ENCODE measurements at places on chromosomes 11 and 22. TPM values are rescaled to one million over a fixed set of nuclear protein-coding genes. Genes with fewer than 3 reads are reported as not detected.
A peak's percentile ranks its signal among the peaks of the same experiment; 100 is the strongest.

Gene CCND1
- 0.22 TPM for total RNA-seq

Gene MAJIN
- total RNA-seq, result 0.29 TPM

Gene RFPL2
- not detected for total RNA-seq

Gene CATSPER1
- not detected for total RNA-seq

Gene SGSM1
- total RNA-seq, result 0.17 TPM

Gene PRODH
- total RNA-seq, result 0.12 TPM

Gene OR8H2
- total RNA-seq, result not detected

DNA sequence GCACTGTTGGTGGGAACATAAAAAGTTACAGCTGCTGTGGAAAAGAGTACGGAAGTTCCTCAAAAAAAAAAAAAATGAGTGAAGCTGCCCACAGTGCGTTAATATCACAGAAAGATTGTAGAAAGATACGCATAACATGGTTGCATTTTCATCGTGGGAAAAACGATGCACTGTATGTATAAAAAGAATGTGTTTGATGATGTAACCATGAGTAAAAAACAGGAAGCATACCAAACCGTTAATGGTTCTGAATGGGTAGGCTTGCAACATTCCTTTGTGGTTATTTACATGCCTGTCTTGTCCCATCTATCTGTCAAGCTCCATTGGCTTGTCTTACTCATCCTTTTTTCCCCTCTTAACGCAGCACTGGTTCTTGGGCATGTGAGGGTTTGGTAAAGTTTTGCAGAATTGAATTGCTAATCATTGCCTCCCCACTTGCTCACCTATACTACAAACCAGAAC, 33.8 kb upstream of the DKK3 start:
- no peaks in the 10 kb centered on the region for H3K36me3 ChIP-seq
- DNase-seq, result no peak
- H3K27ac ChIP-seq, result no peak overlapping the region
- H3K4me3 ChIP-seq, result no peak overlapping the region
- H3K27me3 ChIP-seq, result peaks cover 8% of the 10 kb centered on the region

- H3K27me3 ChIP-seq, result peaks cover 47% of the 10 kb centered on the region
- H3K4me3 ChIP-seq, result no peak overlapping the region
- H3K36me3 ChIP-seq, result peaks cover 2% of the 10 kb centered on the region
- no peak overlapping the region for H3K27ac ChIP-seq
- peaks cover 4% of the 10 kb centered on the region for H3K4me1 ChIP-seq
Measured at GRCh38 chr11:107018902-107019493, 722 bp upstream of the GUCY1A2 start.

GRCh38 chr22:32206774-32207758, 2.2 kb upstream of the RFPL2 start:
- H3K4me1 ChIP-seq, result peaks cover 24% of the 10 kb centered on the region
- H3K27ac ChIP-seq, result no peak overlapping the region
- peak; percentile 50 for DNase-seq
- no peak overlapping the region for H3K4me3 ChIP-seq
- no peaks in the 10 kb centered on the region for H3K36me3 ChIP-seq

DNA sequence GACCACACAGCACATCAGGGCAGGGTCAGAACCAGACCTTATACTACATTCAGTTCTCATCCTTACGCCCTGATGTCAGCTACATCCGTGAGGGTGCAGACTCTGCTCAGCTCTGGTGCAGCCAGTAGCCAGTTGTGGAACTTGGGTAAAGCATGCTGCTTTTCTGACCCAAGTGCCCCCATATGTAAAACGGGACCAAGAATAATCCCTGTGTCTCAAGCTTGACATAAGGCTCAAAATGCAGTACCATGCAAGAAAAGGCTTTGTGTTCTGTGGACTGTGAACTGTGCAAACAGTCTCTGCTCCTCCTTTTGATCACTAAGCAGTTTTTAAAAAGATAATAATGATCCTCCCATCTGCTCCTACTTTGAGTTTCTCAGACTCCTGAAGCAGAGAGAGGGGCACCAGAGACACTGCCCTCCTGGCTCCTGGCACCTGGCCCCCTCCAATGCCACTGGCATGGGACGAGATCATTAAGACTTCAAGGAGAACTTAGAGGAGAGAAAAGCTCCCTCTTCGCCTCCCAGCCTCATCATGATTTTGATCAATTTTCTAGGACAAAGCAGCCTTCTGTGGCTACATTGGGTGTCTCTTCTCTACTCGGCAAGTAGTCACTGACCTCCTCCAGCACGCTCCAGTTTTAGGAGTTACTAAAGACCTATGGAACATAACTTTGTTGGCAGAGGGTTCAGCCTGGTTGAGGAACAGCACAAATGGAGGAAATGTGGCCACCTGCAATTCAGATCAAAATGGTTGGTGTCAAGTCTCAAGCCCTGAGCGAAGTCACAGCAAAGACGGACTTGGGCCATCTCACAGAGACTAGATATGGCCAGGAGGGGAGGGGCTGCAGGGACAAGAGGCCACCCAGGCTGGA, 23.9 kb downstream of the IL10RA start:
- no peak overlapping the region for H3K27ac ChIP-seq
- H3K36me3 ChIP-seq, result no peaks in the 10 kb centered on the region
- no peaks in the 10 kb centered on the region for H3K27me3 ChIP-seq
- no peak for DNase-seq
- peaks cover 42% of the 10 kb centered on the region for H3K4me1 ChIP-seq

DNA sequence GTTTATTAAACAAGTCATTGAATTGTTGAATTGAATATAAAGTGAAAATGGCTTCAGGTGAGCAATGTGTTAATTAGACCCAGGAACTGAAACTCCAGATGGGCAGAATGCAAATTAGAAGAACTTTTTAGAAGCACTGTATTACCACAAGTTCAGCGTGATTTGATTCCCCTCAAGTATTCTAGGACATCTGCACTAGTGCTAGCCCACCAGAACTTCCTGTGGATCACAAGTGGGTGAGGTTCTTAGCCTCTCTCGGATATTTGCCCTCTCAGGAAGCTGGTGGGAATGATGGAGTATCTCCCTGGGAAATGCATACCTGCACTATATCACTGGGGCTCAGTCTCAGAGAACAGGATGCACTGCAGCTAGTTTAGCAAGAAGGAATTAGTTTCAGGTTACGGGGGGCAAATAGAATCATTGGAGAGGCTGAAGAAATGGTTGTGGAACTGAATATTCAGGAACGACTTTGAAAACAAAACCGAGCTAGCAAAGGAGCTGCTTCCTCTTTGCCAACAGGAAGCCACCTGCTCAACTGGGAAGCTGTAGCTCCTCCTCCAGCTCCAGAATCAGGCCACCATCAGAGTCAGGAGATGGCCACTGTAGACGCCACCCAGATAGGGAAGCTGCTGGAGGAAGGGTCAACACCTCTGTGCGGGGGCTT, 74.3 kb downstream of the DHCR7 start:
- H3K27ac ChIP-seq, result no peak overlapping the region
- DNase-seq, result no peak
- H3K36me3 ChIP-seq, result no peaks in the 10 kb centered on the region
- H3K4me3 ChIP-seq, result no peak overlapping the region
- no peaks in the 10 kb centered on the region for H3K4me1 ChIP-seq

- H3K27ac ChIP-seq, result no peak overlapping the region
- H3K27me3 ChIP-seq, result no peaks in the 10 kb centered on the region
- H3K4me3 ChIP-seq, result no peak overlapping the region
- H3K36me3 ChIP-seq, result no peaks in the 10 kb centered on the region
- no peaks in the 10 kb centered on the region for H3K4me1 ChIP-seq
Measured at GRCh38 chr11:15390857-15391256, 276.1 kb downstream of the INSC start.

- DNase-seq, result no peak
- H3K4me3 ChIP-seq, result no peak overlapping the region
- H3K4me1 ChIP-seq, result no peaks in the 10 kb centered on the region
Measured at GRCh38 chr11:78727816-78728215, 153.2 kb upstream of the NARS2 start.

DNA sequence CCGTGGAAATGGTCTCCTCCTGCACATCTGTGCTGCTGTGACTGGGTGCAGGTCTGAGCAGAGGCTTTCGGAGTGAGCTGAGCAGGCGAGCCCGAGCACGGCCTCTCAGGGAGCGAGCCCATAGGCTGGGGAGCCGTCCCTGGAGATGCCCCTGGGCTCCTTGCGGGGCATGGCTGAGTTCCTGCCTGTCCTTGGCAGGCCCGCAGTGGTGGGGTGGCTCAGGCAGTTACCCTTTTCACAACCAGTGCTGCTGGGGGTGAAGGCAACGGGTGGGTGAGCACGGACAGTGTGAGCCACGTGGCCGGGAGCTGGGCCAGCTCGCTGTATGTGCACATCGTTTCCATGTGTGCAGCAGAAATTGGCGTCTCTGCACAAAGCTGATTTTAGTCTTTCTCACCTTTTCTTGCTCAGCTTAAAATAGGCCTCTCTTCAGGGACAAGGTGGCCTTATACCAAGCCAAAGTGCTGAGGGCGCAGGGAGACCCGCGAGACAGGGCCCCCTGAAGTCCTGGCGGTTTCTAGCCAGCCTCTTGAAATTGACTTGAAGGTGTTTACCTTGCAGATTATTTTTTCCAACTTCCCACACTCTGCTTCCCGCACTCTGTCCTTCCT, at the start of gene TP53AIP1:
Gene TP53AIP1 (minus strand): TSS at position 55 of the 611 bp plus-strand sequence. CDS start 5,053 bp downstream, outside the sequence.
- no peaks in the 10 kb centered on the region for H3K4me1 ChIP-seq
- H3K27ac ChIP-seq, result no peak within 1 kb of the TSS
- DNase-seq, result no peak
- H3K4me3 ChIP-seq, result no peak within 1 kb of the TSS
- H3K27me3 ChIP-seq, result no peaks in the 10 kb centered on the region
